ENCODE measurements at places on chromosomes 6 and 20.
A peak's percentile ranks its signal among the peaks of the same experiment; 100 is the strongest.

DNA sequence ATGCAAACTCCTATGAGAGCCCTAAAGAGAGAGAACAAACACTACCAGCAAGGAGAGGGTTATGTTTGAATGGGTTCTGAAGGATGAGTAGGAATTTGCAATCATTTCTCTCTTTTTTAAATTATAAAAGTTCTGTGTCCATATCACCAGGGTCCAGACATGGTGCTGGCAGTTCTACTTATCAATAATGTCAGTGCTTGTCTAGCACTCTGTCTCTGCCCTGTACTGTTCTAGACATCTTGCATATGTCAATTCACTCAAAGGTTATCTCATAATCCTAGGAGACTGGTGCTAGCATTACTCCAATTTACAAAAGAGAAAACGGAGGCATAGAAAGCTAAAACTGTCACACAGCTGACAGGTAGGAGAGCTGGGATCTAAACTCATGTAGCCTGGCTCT lies 101.3 kb downstream of the VEGFA start:
- H3K4me3 ChIP-seq = no peak overlapping the region
- H3K27ac ChIP-seq = no peak overlapping the region
- H3K4me1 ChIP-seq = peaks cover 6% of the 10 kb centered on the region
- H3K36me3 ChIP-seq = no peaks in the 10 kb centered on the region

GRCh38 chr20:4814696-4815252 lies 93.1 kb downstream of the PRND start:
- H3K36me3 ChIP-seq = no peaks in the 10 kb centered on the region
- no peak overlapping the region for H3K27ac ChIP-seq
- peaks cover 8% of the 10 kb centered on the region for H3K4me1 ChIP-seq
- no peak overlapping the region for H3K4me3 ChIP-seq

- H3K36me3 ChIP-seq = peaks cover 25% of the 10 kb centered on the region
- H3K4me1 ChIP-seq = peaks cover 8% of the 10 kb centered on the region
- H3K27me3 ChIP-seq = no peaks in the 10 kb centered on the region
These were observed 13.7 kb upstream of the CSE1L start for GRCh38 chr20:49032455-49032854.

- no peak overlapping the region for H3K4me3 ChIP-seq
- H3K27me3 ChIP-seq = peaks cover 20% of the 10 kb centered on the region
- no peak for DNase-seq
- no peak overlapping the region for H3K27ac ChIP-seq
- H3K36me3 ChIP-seq = no peaks in the 10 kb centered on the region
These were observed 26.3 kb upstream of the ZNF318 start for GRCh38 chr6:43395776-43396175.

DNA sequence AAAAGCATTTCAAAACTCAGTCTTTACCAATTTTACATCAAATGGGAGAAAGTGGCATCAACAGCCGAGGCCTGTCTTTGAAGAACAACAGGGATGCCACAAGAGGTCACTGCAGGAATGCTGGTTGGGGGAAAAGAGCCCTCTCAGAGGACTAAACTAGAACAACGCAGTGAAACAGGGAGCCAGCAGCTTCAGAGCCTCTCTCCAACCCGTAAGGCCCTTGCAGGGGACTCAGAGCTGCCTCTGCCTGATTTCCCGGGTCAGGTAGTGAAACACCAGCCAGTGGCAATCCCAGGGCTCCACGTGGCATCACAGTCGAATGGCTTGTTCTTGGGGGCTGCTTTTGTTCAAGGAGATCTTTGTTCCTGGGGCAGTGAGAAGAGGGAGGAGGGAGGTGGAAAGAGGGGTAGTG lies 55.0 kb upstream of the KCNK16 start:
- H3K27me3 ChIP-seq = no peaks in the 10 kb centered on the region
- H3K4me1 ChIP-seq = no peaks in the 10 kb centered on the region
- no peak overlapping the region for H3K4me3 ChIP-seq
- DNase-seq = peak; percentile 3

- H3K4me1 ChIP-seq = peaks cover 54% of the 10 kb centered on the region
- H3K4me3 ChIP-seq = peak overlapping the region; percentile 88
- H3K27me3 ChIP-seq = peaks cover 2% of the 10 kb centered on the region
- peak overlapping the region; percentile 92 for H3K27ac ChIP-seq
These were observed 630 bp downstream of the PPP2R5D start for GRCh38 chr6:42984924-42985475.

GRCh38 chr6:158487495-158487894 lies 72.4 kb upstream of the TMEM181 start:
- H3K27me3 ChIP-seq = no peaks in the 10 kb centered on the region
- H3K27ac ChIP-seq = peak overlapping the region; percentile 91
- peak overlapping the region; percentile 68 for H3K4me3 ChIP-seq

- no peaks in the 10 kb centered on the region for H3K27me3 ChIP-seq
- no peaks in the 10 kb centered on the region for H3K4me1 ChIP-seq
- H3K4me3 ChIP-seq = no peak overlapping the region
- DNase-seq = no peak
- no peaks in the 10 kb centered on the region for H3K36me3 ChIP-seq
- no peak overlapping the region for H3K27ac ChIP-seq
These were observed 43.9 kb downstream of the SLC13A3 start for GRCh38 chr20:46607191-46607848.

DNA sequence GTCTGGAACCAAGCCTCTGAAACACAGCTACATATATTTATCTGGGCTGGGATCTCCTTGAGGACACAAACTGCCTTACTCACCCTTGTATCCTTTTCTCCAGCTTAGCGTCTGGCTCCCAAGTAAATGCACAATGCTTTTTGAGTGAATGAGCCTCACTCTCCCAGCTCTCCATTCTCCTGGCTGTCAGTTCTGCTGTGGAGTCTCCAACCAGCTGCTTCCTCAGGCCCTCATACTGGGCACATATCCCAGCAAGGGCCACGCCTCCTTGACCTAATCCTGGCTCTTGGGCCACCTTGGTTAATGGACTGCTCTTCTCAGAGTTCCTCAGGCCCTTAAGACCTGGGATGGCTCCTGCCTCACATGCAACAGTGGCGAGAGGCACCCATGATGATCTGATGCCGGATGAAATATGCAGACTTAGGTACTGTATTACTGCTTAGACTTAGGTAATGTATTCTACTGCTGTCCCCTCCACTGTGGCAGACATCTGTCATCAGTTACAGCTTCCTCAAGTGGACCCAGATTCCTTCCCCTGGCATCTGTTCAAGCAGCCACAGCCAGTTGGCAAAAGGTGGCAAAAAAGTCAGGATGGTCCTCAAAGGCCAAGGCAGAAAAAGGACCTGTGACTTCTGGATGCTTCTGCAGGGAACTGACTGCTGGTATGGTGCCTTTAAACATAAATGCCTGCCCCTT lies 16.5 kb downstream of the SNHG17 start:
- DNase-seq = peak; percentile 28
- no peak overlapping the region for H3K4me3 ChIP-seq
- no peaks in the 10 kb centered on the region for H3K27me3 ChIP-seq
- H3K36me3 ChIP-seq = peaks cover 59% of the 10 kb centered on the region

- DNase-seq = no peak
- no peak overlapping the region for H3K27ac ChIP-seq
- no peaks in the 10 kb centered on the region for H3K4me1 ChIP-seq
- H3K36me3 ChIP-seq = no peaks in the 10 kb centered on the region
- H3K27me3 ChIP-seq = peaks cover 24% of the 10 kb centered on the region
These were observed 39.1 kb upstream of the PREX1 start for GRCh38 chr20:48866936-48867335.

GRCh38 chr6:90940812-90941481 lies 354.1 kb upstream of the MAP3K7 start:
- no peak overlapping the region for H3K27ac ChIP-seq
- peak; percentile 12 for DNase-seq
- no peaks in the 10 kb centered on the region for H3K4me1 ChIP-seq
- no peaks in the 10 kb centered on the region for H3K27me3 ChIP-seq
- H3K4me3 ChIP-seq = no peak overlapping the region

GRCh38 chr20:308427-309038 lies 11.2 kb downstream of the ZCCHC3 start:
- no peak for DNase-seq
- peaks cover 38% of the 10 kb centered on the region for H3K4me1 ChIP-seq
- 0 out of 2 replicates have a peak overlapping the region, but pooled peaks have one; percentile 90 for H3K27ac ChIP-seq
- H3K36me3 ChIP-seq = no peaks in the 10 kb centered on the region

DNA sequence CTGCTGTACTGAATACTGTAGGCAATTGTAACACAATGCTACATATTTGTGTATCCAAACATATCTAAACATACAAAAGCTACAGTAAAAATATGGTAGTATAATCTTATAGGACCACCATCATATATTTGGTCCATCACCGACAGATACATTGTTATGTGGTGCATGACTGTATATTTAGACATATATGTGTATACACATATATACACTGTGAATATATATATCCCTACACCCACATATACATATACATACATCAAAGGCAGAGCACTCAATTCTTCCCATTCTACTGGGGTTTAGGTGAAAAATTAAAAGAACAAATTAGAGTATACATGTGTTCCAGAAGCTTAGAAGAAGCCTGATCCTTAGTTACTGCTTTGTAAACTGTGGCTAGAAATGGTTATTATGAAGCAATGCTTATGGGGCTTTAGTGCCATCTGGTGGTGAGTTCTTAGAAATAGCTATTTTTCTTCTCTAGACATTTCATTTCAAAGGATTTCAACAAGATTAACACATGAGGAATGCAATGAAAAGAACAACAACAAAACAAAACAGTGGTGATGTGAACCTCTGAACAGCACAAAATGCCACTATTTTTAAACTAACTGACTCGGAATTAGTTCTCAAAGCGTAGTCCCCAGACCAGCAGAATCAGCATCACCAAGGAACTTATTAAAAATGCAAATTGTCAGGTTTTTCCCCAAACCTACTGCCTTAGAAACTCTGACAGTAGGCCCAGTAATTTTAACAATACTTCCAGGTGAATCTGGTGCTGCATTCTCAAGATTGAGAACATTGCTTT lies 38.0 kb downstream of the PKHD1 start:
- no peak overlapping the region for H3K4me3 ChIP-seq
- H3K27me3 ChIP-seq = peaks cover 3% of the 10 kb centered on the region
- H3K27ac ChIP-seq = no peak overlapping the region
- no peaks in the 10 kb centered on the region for H3K36me3 ChIP-seq
- H3K4me1 ChIP-seq = no peaks in the 10 kb centered on the region

- H3K27ac ChIP-seq = no peak overlapping the region
- peaks cover 19% of the 10 kb centered on the region for H3K4me1 ChIP-seq
- no peaks in the 10 kb centered on the region for H3K27me3 ChIP-seq
- no peak overlapping the region for H3K4me3 ChIP-seq
These were observed 103.9 kb upstream of the EMILIN3 start for GRCh38 chr20:41470362-41471095.

GRCh38 chr6:41056768-41057490 lies 3.9 kb downstream of the APOBEC2 start:
- peaks cover 12% of the 10 kb centered on the region for H3K27me3 ChIP-seq
- peaks cover 25% of the 10 kb centered on the region for H3K4me1 ChIP-seq
- DNase-seq = no peak
- H3K4me3 ChIP-seq = no peak overlapping the region

GRCh38 chr6:5085648-5086293 lies 630 bp downstream of the PPP1R3G start:
- DNase-seq = no peak
- peaks cover 2% of the 10 kb centered on the region for H3K27me3 ChIP-seq
- H3K4me3 ChIP-seq = peak overlapping the region; percentile 71
- no peak overlapping the region for H3K27ac ChIP-seq

DNA sequence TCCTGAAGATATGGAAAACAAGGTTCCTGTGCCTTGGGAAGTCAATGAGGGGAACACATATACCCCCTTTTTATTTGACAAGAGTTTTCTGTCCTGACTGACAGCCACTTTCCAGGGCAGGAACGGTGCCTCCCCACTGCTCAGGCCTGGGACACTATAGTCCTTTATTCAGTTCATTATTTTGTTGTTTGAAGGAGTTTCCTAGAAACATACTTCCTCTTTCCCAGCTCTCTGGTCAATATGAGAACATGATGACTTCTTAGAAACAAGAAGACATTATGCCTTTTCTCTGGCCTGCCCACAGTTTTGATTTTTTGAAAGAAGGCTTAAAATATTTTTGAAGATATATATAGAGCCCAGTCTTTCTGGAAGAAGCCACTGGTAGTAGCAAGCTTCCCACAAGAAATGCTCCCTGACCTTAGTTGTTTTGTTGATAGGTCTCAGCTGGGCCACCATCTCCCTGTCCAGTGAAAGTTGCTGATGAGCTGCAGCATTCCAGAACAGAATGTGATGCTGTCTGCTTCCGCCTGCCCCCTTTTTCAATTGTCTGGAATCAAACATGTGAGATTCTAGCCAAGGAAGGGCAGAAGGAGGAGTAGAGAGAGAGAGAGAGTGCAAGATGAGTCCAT lies 350.0 kb upstream of the PRND start:
- H3K4me1 ChIP-seq = peaks cover 27% of the 10 kb centered on the region

- H3K4me3 ChIP-seq = no peak overlapping the region
- peaks cover 24% of the 10 kb centered on the region for H3K4me1 ChIP-seq
- no peak overlapping the region for H3K27ac ChIP-seq
- H3K36me3 ChIP-seq = no peaks in the 10 kb centered on the region
- no peaks in the 10 kb centered on the region for H3K27me3 ChIP-seq
These were observed 468.2 kb downstream of the MMUT start for GRCh38 chr6:48994811-48995210.

- peaks cover 18% of the 10 kb centered on the region for H3K4me1 ChIP-seq
- H3K36me3 ChIP-seq = no peaks in the 10 kb centered on the region
- H3K27ac ChIP-seq = no peak overlapping the region
- H3K4me3 ChIP-seq = no peak overlapping the region
- H3K27me3 ChIP-seq = no peaks in the 10 kb centered on the region
- no peak for DNase-seq
These were observed 82.6 kb upstream of the SPTLC3 start for GRCh38 chr20:12925863-12926793.

DNA sequence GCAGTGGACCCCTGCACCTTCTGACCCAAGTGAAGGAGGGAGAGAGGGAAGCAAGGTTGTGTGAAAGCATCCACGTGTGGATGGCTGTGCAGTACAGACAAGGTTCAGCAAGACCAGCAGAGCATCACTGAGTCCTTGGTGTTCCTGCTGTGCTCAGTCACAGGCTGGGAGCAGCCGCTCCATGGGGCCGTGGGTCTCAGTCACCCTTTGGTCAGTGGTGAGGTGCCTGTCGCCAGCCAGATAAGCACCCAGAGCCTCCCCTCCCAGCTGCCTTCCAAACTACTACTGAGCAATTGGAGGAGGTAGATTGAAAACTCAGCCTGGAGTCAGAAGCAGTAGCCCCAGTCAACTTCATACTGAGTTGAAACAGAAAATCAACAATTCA lies 218.9 kb downstream of the SLC24A3 start:
- H3K4me3 ChIP-seq = no peak overlapping the region
- no peak overlapping the region for H3K27ac ChIP-seq
- H3K4me1 ChIP-seq = peaks cover 28% of the 10 kb centered on the region
- no peak for DNase-seq

DNA sequence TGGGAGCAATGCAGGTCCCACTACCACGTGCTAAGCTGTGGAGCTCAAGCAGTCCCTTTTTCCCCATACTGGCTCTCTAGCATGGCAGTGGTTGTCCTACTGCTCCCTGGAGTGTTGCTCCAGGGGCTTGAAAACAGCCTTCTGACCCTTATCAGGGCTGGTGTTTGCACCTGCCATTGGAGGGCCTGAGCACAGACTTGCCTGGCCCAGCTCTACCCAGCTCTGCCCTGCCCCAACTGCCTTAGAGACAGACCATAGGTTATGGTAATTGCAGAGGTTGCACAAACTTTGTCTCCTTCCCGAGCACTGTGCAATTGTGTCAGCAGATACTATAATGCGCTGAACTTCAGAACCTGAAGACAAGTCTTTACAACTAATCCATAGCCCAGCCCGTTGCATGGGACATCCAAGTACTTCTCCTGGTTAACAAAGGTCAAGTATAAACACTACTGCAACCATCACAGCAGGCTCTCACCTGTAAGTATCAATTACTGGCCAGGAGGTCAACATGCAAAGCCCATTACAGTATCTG lies 58.7 kb downstream of the PDSS2 start:
- DNase-seq = no peak
- H3K27ac ChIP-seq = no peak overlapping the region
- peaks cover 31% of the 10 kb centered on the region for H3K36me3 ChIP-seq
- no peaks in the 10 kb centered on the region for H3K27me3 ChIP-seq

All from HFFc6 (cell line).